ENCODE measurements at places on chromosomes 7 and 10. TPM values are rescaled to one million over a fixed set of nuclear protein-coding genes. Genes with fewer than 3 reads are reported as not detected.

- H3K4me3 ChIP-seq: no peak overlapping the region
- no peaks in the 10 kb centered on the region for H3K4me1 ChIP-seq
- no peaks in the 10 kb centered on the region for H3K36me3 ChIP-seq
- no peak for DNase-seq
- H3K27me3 ChIP-seq: no peaks in the 10 kb centered on the region
Observed at GRCh38 chr7:98753989-98754479, 115.8 kb downstream of the TMEM130 start.

GJD4 gene
- not detected for total RNA-seq

ELMO1 gene
- total RNA-seq: 19.6 TPM

- H3K36me3 ChIP-seq: no peaks in the 10 kb centered on the region
- no peak overlapping the region for H3K4me3 ChIP-seq
- no peak overlapping the region for H3K27ac ChIP-seq
- peaks cover 8% of the 10 kb centered on the region for H3K4me1 ChIP-seq
- no peaks in the 10 kb centered on the region for H3K27me3 ChIP-seq
Observed at GRCh38 chr7:28112883-28113540, 67.6 kb downstream of the JAZF1 start.

- no peaks in the 10 kb centered on the region for H3K27me3 ChIP-seq
- peak; percentile 79 for DNase-seq
- no peaks in the 10 kb centered on the region for H3K36me3 ChIP-seq
- peak overlapping the region; percentile 59 for H3K4me3 ChIP-seq
- no peaks in the 10 kb centered on the region for H3K4me1 ChIP-seq
Observed at GRCh38 chr10:21510241-21511094, 15.0 kb downstream of the SKIDA1 start.

SUN3 gene
- not detected for total RNA-seq

GRCh38 chr10:119209736-119210355 is 2.5 kb downstream of the GRK5 start:
- no peaks in the 10 kb centered on the region for H3K27me3 ChIP-seq
- no peaks in the 10 kb centered on the region for H3K36me3 ChIP-seq
- H3K27ac ChIP-seq: peak overlapping the region; percentile 0
- peaks cover 6% of the 10 kb centered on the region for H3K4me1 ChIP-seq
- peak overlapping the region; percentile 21 for H3K4me3 ChIP-seq

PAPOLB gene
- total RNA-seq: not detected

DNA sequence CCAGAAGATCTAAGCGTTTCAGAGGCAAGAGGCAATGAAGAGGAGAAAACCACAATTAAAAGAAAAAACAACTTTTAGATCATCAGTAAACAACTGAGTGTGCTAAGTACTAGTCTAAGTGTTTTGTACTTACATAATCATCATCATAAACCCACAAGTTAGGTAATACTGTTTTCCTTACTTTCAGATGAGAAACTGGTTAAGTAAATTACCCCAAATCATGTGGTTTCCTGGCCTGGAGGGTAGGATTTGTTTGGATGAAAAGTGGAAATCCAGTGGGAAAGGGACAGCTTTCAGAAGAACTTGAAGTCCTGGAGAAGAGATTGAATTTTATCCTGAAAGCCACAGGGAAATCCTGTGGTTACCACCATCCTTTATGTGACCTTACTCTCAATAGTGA is 463.3 kb downstream of the LRMDA start:
- DNase-seq: no peak
- H3K27ac ChIP-seq: no peak overlapping the region
- no peaks in the 10 kb centered on the region for H3K4me1 ChIP-seq
- no peaks in the 10 kb centered on the region for H3K27me3 ChIP-seq
- H3K4me3 ChIP-seq: no peak overlapping the region
- H3K36me3 ChIP-seq: no peaks in the 10 kb centered on the region

DNA sequence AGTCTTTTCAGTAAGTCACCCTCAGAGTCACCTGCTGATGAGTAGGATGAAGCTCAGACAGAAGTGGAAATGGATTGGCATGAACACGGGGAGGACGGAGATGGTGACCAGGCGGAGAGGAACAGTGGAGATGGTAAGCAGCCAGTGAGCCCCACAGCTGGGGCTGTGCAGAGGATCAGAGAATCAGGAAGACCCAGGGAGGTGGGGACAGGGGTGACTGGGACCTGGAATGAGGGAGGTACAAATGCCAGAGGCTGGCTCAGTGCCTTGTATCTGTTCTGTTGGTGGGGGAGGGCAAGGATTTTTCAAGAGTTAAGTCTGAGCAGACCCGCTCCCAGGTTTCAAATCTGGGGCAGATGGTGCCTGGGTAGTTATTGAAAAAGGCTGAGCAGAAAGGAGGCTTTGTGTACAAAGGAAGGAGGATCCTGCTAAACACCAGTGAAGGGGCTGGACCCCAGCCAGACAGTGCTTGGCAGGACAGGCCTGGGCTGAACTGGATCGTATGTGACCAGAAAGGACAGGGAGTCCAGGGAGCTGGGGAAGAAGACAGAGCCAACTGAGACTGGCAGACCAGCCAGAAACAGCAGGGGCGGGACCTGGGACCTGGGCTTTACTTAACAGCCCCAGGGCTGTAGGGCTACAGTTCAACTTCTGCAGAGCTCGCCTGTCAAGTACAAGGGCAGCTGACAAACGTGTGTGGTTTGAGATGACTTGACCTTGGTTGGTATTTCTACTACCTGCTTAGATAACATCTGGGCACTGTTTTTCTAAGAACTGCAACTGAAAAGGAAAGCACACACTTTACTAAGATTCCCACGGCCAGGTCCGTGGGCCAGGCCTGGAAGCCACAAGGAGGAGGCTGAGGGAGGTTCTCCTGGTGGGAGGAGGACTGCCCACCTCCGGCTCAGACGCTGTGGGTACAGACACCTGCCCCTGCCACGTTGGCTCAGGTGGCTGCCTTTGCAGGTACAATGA is 13.2 kb upstream of the FRMPD2 start:
- no peak overlapping the region for H3K27ac ChIP-seq
- H3K4me1 ChIP-seq: no peaks in the 10 kb centered on the region
- H3K36me3 ChIP-seq: no peaks in the 10 kb centered on the region
- DNase-seq: peak; percentile 53
- no peaks in the 10 kb centered on the region for H3K27me3 ChIP-seq

EN2 gene
- total RNA-seq: not detected

IFIT1B gene
- not detected for total RNA-seq

GCK gene
- 1.8 TPM for total RNA-seq

GRCh38 chr7:22444181-22444971 is 55.6 kb downstream of the STEAP1B start:
- H3K4me1 ChIP-seq: no peaks in the 10 kb centered on the region
- H3K4me3 ChIP-seq: no peak overlapping the region
- no peaks in the 10 kb centered on the region for H3K36me3 ChIP-seq
- no peak overlapping the region for H3K27ac ChIP-seq
- DNase-seq: peak; percentile 47

Data from right lobe of liver (tissue), 6 donors.